ENCODE measurements at places on chromosomes 3 and 15.

GRCh38 chr15:57003418-57003817 is 85.0 kb downstream of the TCF12 start:
- peak; percentile 74 for DNase-seq

DNA sequence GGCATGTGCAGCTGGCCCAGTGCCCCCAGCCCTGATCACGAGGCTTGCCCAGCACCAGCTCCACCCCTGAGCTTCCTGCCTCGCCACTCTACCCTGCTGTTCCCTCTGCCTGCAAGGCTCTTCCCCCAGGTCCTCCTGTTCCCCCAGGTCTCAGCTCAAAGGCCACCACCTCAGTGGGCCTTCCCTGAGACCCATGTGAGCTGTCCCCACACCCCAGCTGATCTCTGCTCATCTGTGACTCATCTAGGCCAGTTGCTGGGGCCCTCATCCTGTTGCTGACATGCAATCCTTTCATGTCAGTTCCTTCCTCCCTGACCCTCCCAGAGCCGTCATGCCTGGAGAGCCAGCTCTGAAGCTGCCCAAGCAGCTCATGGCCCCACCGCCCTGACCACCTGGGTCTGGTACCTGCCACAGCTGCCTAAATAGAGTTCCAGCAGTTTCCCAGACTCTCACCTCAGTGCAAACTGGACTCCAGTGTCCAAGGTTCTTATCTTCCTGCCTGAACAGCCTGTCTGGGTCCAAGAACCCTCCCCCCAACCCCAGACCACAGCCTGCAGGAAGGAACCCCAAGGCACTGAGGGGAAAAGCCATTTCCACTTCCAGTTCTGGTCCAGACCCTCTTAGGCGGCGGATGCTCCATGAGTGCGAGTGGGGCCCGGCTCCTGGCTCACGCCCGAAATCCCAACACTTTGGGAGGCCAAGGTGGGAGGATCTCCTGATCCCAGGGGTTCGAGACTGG is 116.6 kb upstream of the IQSEC1 start:
- DNase-seq = peak; percentile 37

DNA sequence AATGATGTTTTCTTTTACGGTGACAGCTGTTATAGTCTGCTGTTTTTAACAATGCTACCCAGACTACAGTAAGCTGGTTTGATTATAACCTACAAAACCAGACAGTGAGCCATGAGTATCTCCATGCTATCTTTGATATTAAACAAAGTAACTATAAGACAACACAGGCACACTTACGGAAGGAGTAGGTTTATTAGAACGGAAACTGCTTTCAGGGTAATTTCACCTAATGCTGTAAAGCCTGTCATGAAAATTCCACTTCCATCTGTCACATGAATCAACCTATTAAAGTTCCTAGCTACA is 33.0 kb downstream of the VPS13C start:
- DNase-seq = no peak

DNA sequence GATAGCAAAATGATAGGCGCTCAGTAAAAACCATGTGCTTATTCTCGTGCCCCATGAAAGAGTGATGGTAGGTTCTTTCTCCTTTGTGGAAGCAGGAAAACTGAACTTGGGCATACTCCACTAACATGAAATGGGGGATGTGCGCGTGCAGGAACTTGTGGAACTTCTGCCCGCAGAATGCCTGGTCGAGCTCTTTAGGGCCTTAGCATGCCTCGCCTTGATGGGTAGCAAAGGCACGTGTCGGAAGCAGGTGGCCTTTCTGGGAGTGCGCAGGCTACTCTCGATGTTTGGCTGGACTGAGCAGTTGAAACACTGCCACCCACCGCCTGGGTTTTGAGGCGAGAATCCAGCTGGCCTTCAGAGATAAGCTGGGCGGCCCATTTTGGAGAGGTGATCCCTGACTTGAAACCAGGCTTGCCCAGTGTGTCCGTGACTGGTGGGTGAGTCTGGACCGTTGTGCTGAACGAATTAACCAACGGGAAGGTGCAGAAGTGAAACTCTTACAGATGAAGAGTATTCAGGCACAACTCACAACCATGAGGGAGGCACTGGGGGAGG is 842 bp downstream of the PCCB start:
- no peak for DNase-seq

DNA sequence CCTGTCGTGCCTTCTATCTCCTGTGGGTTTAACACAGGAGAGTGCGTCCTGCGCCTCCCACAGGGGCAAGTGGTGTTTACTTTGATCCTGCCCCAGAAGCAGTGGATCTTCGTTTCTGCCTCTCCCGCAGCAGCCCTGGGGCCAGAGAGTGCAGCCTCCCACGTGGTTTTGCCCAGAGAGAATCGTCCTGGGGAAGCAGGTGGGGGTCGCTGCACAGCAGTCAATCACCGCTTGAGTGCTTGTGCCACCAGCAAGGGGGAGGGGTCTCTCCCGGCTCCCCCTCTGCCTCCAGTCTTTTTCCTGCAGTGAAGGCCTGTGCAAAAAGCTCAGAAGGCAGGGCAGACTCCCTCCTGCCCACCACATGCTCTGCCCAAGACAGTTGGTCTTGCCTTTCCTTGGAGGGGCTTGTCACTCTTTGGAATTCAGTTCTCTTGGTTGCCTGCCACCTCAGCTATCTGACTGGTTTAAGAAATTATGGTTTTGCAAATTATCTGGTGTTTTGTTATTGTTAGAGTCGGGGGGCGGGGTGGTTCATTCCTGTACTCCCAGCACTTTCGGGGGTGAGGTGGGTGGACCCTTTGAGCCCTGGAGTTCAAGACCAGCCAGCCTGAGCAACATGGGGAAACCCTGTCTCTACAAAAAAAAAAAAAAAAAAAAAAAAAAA is 26.9 kb downstream of the STOML1 start:
- DNase-seq = no peak

DNA sequence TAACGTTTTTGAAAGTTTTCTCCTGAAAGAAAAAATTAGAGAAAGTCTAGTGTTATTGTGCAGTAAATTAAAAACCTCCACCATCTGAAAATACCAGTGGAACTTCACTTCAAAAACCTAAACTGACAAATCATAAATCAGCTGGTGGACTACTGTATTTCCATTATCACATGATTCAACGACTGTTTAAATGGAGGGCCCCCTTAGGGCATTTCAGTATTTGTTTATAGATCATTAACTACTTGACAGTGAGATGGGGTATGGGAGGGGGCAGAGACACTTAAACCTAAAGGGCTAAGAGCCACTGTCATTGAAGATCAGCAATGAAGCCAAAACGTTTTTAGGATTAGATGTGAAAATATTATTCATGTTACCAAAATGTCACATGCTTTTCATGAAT is 8.8 kb upstream of the C15orf61 start:
- no peak for DNase-seq

DNA sequence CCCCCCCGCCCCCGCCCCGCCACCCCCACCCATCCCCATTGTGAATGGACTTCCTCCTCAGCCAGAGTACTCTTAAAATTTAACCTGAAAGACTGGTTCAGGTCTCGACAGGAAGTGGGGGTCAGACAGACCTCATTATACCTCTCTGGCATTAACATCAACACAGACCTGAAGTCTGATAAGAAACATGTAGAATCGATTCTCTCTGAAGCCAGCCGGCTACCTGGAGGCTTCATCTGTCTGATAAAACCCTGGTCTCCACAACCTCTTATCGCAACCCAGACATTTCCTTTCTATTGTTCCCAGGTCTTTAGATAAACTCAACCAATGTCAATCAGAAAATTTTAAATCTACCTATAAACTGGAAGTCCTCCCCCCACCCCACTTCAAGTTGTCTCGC is 42.6 kb downstream of the SLCO2A1 start:
- DNase-seq = no peak

DNA sequence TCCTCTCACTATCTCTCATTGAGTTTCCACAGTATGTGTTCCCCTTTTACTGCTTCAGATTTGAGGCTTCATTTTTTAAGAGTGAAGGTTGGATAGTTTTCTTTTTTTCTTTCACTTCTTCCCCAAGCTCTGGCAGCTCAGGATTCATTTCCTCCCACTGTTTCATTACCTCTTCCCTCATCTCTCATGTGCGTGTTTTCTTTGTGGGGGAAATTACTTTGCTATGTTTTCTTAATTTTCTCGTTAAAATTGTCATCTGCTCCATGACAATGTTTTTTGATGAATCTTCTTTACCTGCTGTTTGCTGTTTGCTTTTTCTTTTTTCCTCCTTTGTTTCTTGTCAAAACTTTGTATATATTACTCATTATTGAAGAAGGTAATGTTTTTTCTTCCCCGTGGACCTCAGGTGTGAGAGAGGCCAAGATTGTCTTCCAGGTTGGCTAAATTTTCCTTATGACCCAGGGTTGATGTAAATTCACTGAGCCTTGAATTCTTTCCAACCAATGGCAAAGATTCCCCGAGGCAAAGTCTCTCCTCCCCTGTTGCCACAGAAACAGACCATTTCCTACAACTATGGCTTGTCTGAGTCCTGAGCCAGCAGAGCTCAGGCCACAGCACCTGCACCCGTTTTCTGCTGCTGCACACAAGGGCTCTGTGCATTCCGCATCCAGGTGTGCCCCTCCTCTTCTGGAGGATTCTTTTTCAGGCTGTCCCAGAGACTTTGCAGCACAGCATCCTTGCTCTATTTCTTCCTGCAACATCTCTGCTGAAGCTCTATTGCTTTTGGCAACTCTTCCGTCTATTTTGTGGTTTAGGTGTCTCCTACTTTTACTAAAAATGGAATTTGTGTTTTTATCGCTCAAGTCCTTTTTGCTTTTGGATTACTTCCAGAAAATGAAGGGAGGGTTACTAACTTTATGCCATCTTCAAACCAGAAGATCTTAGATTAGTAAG is 66.1 kb downstream of the NOX5 start:
- no peak for DNase-seq

DNA sequence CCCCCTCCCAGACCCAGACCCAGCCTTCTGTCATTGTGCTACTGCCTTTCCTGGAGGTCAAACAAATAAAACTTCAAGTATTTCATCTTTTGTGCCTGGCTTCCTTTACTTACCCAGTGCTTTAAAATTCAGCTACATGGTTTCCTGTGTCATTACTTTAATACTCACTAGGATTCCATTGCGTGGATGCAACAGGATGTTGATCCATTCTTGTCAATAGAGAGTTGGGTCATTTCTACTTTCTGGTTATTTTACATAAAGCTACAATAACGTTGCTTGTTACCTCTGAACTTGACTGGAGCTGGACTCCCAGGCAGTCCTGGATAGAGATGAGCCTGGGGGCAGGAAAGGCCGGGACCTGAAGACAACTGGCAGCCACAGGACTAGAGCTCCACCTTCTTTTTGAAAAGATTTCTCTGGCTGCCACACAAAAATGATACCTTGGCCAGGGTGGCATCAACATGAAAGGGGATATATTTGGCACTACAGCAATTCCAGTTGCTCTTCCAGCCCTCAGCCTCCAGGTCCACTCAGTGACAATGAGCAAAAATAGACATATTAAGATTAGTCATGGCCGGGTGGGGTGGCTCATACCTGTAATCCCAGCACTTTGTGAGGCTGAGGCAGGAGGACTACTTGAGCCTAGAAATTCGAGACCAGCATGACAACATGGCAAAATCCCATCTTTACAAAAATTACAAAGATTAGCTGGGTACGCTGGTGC is 23.3 kb upstream of the HEG1 start:
- DNase-seq = no peak

DNA sequence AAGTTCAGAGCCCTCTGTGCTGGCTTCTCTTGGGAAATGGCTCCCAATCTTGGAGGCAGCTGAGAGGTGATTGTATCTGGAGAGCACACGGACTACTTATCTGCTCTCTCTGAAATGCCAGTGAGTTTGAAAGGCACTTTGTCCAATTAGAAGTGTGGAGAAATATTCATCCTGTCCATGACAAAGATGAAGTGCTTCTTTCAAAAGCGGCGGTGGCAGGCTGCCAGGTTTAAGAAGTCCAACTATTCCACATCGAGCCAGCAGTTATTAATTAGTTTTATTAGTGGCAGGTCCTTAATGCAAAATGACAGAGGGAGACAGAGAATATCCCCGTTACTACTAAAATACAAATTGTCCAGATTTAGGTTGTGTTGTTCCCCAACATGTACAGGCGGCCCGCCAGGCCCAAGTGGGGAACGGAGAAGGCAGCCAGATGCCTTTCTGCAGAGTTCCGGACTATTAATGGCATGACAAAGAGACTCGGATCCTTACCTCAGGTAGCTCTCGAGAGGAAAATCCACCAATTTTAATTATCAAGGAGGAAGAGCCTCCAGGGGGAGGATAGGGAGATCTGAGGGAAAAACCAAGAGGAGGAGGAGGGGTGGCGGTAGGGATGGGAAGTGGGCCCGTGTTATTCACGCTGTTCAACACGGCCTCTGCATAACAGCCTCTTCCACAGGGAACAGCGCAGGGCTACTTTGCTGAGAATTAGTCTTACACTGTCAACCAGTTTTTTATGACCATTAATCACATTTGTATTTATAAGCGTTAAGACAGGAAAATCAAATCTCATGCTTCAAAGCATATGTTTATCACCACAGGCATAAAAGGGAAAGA is 42.0 kb downstream of the RORA start:
- no peak for DNase-seq

- DNase-seq = no peak
These were observed 27.7 kb upstream of the VPS33B start for GRCh38 chr15:91050128-91050455.

DNA sequence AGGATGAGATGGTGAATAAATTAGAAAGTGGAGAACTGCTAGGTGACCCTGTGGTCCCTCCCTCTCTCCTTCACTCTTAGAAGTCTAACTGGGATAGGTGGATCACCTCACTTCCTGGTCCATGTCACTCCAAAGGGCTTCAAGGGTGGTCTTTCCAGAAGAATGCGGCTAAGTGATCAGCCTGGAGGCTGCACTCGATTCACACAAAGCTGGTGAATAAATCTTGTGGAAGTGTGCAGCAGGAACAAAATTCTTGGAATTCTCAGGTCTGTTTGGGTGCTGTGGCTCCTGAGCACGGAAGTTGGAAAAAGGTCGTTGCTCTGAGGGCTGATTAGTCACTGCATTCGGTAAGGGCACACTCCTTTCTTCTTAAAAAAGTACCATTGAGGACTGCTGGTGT is 46.3 kb downstream of the GASK1A start:
- DNase-seq = no peak

- DNase-seq = no peak
These were observed 10.9 kb upstream of the LZTFL1 start for GRCh38 chr3:45852828-45853227.

GRCh38 chr3:164200053-164200823 is 878.1 kb downstream of the SI start:
- DNase-seq = no peak

GRCh38 chr3:58955308-58955707 is 94.5 kb downstream of the CFAP20DC start:
- no peak for DNase-seq

DNA sequence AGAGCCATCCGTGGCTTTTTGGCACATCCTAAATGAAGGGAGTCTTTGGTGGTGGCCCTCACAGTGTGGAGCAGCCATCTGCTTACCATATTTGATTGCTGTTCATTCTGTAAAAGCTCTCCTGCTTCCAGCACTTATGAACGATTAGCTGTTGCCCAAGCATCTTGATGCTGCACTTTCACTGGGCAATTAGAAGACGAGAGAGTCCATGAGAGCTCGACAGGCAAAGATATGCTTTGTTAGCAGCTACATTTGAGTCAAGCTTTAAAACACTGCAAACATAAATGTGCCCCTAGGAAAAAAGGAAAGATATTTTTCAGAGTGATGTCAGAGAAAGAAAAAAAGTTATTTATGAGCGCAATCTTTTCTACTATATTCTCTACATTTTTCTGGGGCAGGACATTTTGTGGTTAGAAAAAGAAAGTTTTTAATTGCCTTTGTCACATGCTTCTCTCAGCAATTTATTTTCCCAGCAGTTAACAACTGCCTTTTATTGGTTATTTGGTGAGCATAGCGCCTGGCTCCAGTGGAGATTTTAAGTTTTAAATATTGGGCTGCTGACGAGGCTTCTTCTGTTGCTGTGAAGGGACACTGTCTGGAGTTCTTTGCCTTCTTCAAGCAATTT is 468.4 kb downstream of the C3orf38 start:
- DNase-seq = no peak
